ENCODE measurements at places on chromosomes 2 and 18.

DNA sequence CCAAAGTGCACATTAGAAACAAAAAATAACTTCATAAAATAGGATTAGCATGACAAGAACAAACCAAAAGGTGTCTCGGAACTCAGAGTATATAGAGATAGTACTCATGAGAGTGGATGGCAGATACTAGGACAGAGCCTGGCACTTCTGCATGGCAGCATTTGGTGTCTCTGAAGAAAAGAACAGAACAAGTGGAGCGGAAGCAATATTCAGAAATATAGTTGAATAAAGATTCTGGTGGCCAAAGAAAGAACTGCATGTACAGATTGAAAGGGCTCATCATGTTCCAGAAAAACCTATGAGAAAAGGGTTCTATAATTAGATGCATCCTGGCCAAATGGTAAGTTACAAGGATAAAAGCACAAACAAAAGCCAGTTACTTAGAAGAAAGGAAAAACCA, 90.9 kb downstream of the CCDC138 start:
- no peak for DNase-seq

- DNase-seq = no peak
These were observed 79.3 kb upstream of the MMADHC start for GRCh38 chr2:149666809-149667320.

- DNase-seq = no peak
These were observed 129.8 kb downstream of the MYO3B start for GRCh38 chr2:170307555-170308351.

DNA sequence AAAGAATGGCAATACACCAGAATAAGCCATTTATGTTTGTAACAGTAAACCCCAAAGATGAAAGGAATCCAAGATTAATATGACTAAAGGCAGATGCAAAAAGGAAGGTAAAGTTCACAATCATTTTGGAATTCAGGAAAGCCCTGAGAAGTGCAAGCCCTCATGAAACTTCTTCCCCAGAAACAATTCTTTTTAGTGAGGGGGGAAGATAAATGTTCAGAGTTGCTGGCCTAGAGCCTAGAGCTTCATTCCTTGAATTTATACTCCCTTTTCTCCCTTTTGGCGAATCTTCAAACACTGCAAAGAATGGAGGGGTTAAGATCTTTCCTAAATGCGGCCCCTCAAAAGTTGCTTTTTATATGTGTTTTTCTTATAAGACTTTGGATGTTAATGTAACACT, 368.8 kb downstream of the MEIS1 start:
- no peak for DNase-seq

- no peak for DNase-seq
These were observed 20.9 kb upstream of the SMAD4 start for GRCh38 chr18:51009072-51009471.

DNA sequence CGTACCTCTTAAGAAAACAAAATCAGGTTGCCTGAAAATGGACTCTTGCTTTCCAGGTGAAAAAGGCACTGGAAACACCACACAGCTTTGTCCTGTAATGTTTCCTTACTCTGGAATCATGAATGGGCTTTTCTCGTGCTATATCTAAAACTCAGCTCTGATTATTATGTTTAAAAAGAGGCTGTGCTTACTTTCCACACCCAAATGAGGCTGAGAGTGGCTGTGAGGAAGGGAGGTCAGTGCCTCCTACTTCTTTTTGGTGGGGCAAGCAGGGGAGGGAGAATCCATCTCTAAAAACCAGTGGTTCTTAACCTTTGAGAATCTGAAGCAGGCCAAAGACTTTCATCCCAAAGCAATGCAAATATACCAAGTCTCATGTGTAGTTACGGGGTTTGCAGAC, 148.6 kb downstream of the FAM210A start:
- no peak for DNase-seq

DNA sequence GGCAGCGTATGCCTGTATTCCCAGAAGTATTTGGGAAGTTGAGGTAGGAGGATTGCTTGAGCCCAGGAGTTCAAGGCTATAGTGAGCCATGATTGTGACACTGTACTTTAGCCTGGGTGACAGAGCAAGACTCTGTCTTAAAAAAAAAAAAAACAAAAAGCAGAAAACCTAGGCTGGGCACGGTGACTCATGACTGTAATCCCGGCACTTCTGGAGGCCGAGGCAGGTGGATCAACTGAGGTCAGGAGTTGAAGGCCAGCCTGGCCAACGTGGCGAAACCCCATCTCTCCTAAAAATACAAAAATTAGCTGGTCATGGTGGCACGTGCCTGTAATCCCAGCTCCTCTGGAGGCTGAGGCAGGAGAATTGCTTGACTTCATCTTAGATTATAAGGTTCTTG, 46.4 kb downstream of the MTA3 start:
- no peak for DNase-seq

DNA sequence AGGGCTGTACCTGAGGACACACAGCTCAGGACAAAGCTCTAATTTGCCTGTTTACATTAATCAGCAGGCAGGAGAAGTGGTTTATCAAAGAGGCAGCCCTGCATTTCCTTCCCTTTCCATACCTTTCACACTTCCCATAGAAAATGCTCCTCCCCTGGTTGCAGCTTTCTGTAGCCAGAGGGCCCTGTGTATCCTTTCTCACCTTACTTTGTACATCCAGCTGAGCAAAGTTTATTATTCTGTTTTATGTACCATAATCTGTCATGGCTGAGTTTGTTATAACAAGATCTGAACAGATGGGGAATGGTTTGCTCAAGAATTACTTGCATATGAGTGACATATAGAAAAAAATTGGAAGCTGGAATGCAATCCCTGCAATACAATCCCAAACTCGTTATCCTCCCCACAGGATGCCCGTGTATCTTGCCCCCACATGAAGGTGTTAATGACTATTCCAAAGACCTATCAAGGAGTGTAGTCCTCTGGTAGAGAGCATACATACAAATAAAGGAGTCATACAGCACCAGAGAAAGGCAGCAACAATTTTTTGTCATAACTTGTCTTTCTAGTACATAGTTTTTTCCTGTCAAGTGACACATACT, 1025.8 kb upstream of the KLHL29 start:
- no peak for DNase-seq

- no peak for DNase-seq
These were observed 209.8 kb downstream of the BCL2 start for GRCh38 chr18:63109802-63110201.

DNA sequence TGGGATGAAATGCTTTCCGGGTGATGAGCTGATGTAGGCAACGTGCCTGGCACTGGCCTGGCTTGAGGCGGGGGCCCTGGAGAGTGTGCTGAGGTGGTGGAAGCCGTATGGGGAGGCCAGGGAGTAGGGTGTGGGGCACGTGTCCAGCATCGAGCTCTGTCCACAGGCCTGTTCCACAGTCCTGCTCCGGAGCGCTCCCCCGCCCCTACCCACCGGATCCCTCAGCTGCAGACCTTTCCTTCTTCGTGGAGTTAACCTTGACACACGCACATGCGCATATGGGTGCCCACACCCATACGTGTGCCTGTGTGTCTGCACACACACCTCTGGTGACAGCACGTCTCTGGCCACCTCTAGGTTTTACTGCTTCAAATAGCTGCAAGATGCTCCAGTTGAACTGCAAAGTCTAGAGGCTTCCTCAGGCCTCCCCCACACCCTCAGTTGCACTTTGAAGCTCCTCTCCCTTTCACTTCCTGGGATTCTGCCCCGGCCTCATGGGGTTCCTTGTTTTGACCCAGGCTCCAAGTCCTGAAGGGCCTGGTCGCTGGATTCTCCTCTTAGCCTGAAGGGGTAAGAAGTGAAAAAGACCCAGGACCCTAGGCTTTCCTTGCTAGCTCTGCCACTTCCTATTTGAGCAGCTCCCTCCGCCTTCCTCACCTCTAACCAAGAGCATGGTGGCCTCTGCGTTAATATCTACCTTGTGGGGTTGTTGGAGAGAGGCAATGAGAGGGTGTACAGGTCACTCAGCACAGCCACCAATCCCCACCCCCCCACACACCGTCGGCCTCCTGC, 49.5 kb downstream of the INHBB start:
- DNase-seq = no peak

DNA sequence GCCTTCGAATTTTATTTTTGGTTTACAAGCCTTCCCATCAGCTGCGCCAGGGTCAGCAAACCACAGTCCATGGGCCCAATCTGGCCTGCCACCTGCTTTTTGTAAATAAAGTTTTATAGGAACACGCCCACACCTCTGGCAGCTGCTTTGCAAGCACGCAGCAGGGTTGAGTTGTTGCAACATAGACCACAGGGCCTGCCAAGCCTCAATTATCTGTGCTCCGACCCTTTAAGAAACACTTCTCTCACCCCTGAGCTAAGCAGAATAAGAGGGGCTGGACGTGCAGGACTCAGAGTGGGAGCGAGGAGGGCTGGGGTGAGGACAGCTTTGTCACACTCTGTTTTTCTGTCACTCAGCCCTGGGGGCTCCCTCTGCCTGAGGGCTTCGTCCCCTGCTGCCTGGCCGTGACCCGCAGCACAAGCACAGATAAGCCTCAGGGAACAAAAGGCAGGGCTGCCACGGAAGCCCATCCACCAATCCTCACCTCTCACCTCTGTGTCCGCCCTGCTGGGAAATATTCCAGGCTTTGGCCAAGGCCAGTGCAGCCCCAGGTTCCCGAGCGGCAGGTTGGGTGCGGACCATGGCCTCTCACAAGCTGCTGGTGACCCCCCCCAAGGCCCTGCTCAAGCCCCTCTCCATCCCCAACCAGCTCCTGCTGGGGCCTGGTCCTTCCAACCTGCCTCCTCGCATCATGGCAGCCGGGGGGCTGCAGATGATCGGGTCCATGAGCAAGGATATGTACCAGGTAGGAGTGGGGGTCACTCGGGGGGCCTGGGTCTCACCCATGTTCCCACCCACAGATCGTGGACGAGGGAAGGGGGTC, at the start of gene AGXT:
Gene AGXT (plus strand): TSS at position 539 of the 823 bp plus-strand sequence. CDS start 42 bp downstream, at position 581.
- DNase-seq = peak; percentile 6

- no peak for DNase-seq
These were observed 449.4 kb upstream of the POU3F3 start for GRCh38 chr2:104404526-104404925.

DNA sequence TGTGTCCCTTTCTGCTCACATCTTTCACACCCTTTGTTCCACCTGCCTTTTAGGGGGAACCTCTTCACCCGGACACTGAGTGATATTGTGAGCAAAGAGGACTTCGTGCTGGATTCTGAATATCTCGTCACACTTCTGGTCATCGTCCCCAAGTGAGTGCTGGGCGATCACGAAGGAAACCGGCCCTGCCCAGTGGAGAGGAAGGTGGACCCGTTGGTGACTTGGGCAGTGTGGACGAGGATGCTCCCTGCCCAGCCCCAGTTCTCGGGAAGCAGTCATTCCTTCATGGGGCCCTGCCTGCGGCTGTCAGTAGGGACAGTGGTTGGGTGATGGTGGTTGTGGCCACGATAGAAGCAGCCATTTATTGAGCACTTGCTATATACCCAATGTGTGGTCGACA, 40.8 kb downstream of the PDIA6 start:
- DNase-seq = no peak

- DNase-seq = no peak
These were observed 152.1 kb downstream of the GLI2 start for GRCh38 chr2:120887741-120888231.

DNA sequence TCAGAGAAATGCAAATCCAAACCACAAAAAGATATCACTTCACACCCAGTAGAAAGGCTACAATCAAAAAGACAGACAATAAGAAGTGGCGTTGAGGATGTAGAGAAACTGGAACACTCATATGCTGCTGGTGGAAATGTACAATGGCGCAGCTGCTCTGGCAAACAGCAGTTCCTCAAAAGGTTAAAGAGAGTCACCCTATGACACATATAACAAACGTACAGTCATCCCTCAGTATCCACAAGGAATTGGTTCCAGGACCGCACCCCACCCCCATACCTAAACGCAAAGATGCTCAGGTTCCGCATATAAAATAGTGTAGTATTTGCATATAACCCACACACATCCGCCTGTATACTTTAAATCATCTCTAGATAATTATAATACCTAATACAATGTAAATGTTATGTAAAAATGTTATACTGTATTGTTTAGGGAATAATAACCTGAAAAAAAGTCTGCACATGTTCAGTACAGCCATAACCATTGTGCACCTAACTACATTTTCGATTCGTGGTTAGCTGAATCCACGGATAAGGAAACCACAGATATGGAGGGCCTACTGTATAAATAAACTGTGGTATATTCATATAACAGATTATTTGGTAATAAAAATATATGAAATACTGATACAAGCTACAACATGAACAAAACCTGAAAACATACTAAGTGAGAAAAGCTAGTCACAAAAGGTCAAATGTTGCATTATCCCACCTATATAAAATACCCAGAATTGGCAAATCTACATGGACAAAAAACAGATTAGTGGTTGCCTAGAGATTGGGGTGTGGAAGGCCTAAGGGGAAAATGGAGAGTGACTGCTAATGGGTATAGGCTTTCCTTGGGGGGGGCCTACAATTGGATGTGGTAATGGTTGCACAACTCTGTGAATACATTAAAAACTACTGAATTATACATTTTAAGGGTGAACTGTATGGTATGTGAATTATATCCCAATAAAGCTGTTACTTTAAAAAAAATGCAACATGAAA, 37.5 kb downstream of the UXS1 start:
- DNase-seq = no peak

- no peak for DNase-seq
These were observed 728.8 kb upstream of the PIK3C3 start for GRCh38 chr18:41226186-41226585.

DNA sequence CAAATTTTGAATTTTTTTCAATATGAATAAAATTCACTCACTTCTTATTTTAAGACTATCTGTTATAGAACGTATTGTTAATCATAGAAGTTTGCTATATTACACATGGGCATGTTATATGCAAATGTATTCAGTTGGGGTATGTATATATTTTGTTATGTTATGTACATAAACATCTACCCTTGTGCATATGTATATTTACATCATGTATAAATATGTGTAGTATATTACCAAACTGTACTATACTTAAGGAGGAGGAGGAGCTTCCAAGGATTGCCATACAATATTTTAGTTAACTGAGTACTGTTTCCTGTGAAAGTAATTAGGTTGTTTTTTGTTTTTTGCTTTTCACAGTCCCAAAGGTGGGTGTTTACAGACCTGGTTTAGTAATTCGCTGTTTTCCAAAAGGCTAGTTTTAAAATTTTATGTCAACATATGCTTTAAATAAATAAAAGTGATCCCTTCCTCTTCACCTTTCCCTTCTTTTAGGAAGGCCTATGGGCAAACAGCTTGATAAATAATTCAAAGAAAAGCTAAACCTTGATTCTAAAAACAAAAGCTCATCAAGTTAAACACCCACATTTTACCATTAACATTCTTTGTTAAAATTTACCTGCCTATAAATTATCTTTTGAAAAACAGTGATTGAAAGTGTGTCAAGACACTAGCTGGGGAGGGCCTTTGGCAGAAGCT, 12.9 kb upstream of the POU3F3 start:
- DNase-seq = no peak

DNA sequence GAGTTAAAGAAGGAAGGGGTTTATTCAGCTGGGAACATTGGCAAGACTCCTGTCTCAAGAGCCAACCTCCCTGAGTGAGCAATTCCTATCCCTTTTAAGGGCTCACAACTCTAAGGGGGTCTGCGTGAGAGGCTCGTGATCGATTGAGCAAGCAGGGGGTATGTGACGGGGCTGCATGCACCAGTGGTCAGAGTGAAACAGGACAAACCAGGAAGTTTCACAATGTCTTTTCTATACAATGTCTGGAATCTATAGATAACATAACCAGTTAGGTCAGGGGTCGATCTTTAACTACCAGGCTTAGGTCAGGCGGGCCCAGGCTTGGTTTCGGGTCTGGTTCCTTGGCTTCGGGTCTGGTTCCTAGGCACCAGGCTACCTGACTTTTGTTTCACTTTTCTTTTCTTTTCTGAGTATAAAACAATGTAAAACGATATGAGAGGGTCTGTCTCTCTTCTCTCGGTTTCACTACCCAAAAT, 30.1 kb upstream of the LIPG start:
- no peak for DNase-seq

GRCh38 chr18:10659594-10659993, 133.8 kb downstream of the NAPG start:
- no peak for DNase-seq
